ENCODE measurements at places on chromosomes 2 and 18. TPM values are rescaled to one million over a fixed set of nuclear protein-coding genes. Genes with fewer than 3 reads are reported as not detected.

C1QL2 gene
- total RNA-seq: not detected

INHBB gene
- total RNA-seq: not detected

UCN gene
- 1.1 TPM for total RNA-seq

ABCB11 gene
- not detected for total RNA-seq

ICA1L gene
- total RNA-seq: 3.8 TPM

DSG4 gene
- not detected for total RNA-seq

OR6B2 gene
- total RNA-seq: not detected

GKN2 gene
- total RNA-seq: not detected

RAD51AP2 gene
- total RNA-seq: not detected

REG3G gene
- not detected for total RNA-seq

DHRS9 gene
- total RNA-seq: not detected

TANC1 gene
- total RNA-seq: 0.20 TPM

DSG2 gene
- 0.35 TPM for total RNA-seq

NOL4 gene
- not detected for total RNA-seq

DNAJC5G gene
- total RNA-seq: not detected

CRYBA2 gene
- not detected for total RNA-seq

CD226 gene
- total RNA-seq: 95.4 TPM

IL36B gene
- not detected for total RNA-seq

DNAJC27 gene
- 6.5 TPM for total RNA-seq

ERLEC1 gene
- 30.8 TPM for total RNA-seq

FBLN7 gene
- 0.26 TPM for total RNA-seq

PROM2 gene
- 0.82 TPM for total RNA-seq

SETBP1 gene
- total RNA-seq: 25.2 TPM

ILKAP gene
- total RNA-seq: 52.6 TPM

PTPN4 gene
- 76.4 TPM for total RNA-seq

DUSP11 gene
- 30.2 TPM for total RNA-seq

NCL gene
- total RNA-seq: 634 TPM

RPRM gene
- total RNA-seq: not detected

LRP1B gene
- not detected for total RNA-seq

CD28 gene
- 30.5 TPM for total RNA-seq

POTEI gene
- total RNA-seq: not detected

HOXD9 gene
- not detected for total RNA-seq

UGT1A4 gene
- not detected for total RNA-seq

CYP26B1 gene
- total RNA-seq: not detected

SIX3 gene
- total RNA-seq: not detected

Measured in activated CD8-positive, alpha-beta memory T cell treated with anti-CD3 and anti-CD28 coated beads, Interleukin-2, amount 10 ng/mL, durations not matched to agents 7 days and 5 days (primary cell).